HS-27A (cell line): ENCODE measurements at places on chromosomes 4 and X.
A peak's percentile ranks its signal among the peaks of the same experiment; 100 is the strongest.

- no peak for DNase-seq
Measured at GRCh38 chr4:94519019-94519418, 67.3 kb downstream of the PDLIM5 start.

- DNase-seq = no peak
Measured at GRCh38 chr4:127261476-127261875, 371.3 kb upstream of the INTU start.

GRCh38 chr4:173415885-173416653, 17.2 kb upstream of the SCRG1 start:
- DNase-seq = no peak

DNA sequence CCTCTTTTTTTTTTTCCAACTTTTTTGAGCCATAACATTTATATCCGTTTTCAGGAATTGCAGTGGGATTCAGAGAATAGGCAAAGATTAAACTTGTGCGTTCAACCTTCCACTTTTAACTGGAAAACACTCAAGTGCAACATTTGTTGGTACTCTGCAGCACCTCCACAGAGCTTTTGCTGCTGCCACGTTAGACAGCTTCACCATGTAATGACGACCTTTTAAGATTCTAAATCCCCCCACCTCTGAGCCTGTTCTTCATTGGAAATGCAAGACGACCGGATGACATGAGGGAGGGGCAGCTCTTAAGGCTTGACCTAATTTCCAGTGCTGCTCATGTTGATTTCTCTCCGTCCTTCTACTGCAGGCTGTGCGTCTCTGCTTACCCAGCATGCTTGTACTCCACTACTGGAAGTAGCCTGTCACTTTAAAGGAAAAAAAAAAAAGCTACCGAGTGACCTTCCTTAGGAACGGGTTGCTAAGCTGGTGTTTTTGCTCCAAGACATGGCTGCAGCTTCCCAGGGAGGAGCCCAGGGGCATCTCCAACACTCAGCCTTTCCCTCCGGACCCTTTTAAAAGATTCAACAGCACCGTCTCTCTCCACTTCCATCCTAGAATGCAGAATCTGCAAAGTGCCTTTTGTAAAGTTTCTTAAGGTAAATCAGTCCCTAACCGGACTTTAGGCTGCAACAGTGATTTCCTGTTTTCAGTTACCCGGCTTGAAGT, at the start of gene CC2D2A:
Gene CC2D2A (plus strand): TSS at position 481 of the 726 bp plus-strand sequence. CDS start 6,051 bp downstream, outside the sequence.
- no peak for DNase-seq

GRCh38 chr4:60013464-60014184, 1186.5 kb upstream of the ADGRL3 start:
- no peak for DNase-seq

DNA sequence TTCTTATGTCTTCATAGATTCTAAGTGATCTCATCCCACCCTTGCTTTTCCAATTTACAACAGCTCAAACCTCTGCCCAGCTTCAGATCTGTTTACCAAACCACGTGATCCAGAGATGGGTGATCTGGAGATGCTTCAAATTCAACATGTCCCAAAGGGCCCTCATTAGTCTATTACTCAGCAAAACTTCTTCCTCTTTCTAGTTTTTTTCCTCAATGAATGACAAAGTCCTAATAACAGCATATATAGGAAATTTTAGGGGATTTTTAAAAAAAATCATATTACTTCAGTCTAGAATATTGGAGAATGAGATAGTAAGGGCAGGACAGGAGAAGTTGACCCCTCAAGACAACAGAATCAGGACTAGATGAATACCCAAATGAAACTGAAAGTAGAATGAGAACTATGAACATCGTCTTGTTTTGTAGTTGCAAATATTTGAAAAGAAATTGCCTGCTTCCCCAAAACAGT, 127.1 kb downstream of the CFAP299 start:
- DNase-seq = no peak

- DNase-seq = peak; percentile 79
Measured at GRCh38 chr4:53702334-53703266, 111.3 kb upstream of the LNX1 start.

DNA sequence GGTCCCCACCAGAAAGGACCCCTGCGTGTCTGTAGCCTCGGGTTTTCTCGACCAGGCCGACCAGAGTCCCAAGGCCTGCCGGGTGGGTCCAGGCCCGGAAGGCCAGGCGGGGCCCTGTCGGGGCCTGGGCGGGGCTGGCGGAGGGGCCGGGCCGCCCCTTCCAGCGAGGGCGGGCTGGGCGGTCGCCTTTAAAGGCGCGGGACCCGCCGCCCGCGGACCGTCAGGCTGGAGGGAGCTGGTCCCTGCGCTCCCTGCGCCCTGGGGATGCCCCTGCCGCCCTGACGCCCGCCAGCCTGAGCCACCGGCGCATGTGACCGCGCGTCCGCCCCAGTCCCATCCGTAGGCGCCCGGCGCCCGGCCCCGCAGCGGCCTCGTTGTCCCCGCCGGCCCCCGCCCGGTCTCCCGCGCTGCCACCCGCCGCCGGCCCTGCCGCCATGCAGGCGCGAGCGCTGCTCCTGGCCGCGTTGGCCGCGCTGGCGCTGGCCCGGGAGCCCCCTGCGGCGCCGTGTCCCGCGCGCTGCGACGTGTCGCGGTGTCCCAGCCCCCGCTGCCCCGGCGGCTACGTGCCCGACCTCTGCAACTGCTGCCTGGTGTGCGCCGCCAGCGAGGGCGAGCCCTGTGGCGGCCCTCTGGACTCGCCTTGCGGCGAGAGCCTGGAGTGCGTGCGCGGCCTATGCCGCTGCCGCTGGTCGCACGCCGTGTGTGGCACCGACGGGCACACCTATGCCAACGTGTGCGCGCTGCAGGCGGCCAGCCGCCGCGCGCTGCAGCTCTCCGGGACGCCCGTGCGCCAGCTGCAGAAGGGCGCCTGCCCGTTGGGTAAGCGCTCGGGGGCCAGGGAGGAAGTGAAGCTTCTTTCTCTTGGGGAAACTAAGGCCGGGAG, at the start of gene HTRA3:
Gene HTRA3 (plus strand): TSS at position 220 of the 883 bp plus-strand sequence. CDS start 215 bp downstream, at position 435.
- DNase-seq = no peak

- no peak for DNase-seq
Measured at GRCh38 chr4:51894059-51894645, 51.2 kb downstream of the DCUN1D4 start.

DNA sequence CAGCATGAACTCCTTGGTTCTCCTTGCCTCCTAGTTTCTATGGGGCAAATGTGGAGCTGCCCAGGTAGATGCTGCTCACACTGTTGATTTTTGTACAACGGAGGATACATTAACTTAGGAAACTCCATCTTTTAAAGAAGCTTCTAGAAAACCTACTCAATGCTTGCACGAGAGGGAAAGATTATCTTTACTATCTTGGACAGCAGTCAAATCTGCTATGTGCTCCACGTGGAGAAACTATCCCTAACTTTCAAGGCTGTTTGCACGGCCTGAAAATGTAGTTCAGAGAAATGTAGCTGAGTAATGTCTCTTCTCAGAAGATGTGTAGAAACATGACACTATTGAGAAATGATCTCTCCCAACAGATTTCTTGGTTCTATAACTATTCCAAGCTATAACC, 1530.9 kb upstream of the PABPC4L start:
- no peak for DNase-seq

- DNase-seq = no peak
Measured at GRCh38 chr4:6649216-6649615, 8.7 kb downstream of the MRFAP1 start.

- DNase-seq = no peak
Measured at GRCh38 chr4:80192937-80193336, 4.4 kb upstream of the PRDM8 start.

DNA sequence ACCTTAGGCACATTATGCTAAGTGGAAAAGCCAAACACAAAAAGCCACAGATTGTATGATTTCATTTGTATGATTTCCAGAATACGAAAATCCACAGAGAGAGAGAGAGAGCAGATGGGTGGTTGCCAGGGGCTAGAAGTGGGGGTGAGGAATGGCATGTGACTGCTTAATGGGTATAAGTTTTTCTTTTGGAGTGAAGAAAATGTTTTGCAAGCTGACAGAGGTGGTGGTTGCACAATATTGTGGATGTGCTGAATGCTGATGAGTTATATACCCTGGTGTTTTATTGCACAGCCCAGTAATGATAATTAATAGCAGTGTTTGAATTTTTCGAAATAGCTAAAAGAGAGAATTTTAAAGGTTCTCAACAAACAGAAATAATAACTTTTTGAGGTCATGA, 386.1 kb upstream of the HS3ST1 start:
- no peak for DNase-seq

DNA sequence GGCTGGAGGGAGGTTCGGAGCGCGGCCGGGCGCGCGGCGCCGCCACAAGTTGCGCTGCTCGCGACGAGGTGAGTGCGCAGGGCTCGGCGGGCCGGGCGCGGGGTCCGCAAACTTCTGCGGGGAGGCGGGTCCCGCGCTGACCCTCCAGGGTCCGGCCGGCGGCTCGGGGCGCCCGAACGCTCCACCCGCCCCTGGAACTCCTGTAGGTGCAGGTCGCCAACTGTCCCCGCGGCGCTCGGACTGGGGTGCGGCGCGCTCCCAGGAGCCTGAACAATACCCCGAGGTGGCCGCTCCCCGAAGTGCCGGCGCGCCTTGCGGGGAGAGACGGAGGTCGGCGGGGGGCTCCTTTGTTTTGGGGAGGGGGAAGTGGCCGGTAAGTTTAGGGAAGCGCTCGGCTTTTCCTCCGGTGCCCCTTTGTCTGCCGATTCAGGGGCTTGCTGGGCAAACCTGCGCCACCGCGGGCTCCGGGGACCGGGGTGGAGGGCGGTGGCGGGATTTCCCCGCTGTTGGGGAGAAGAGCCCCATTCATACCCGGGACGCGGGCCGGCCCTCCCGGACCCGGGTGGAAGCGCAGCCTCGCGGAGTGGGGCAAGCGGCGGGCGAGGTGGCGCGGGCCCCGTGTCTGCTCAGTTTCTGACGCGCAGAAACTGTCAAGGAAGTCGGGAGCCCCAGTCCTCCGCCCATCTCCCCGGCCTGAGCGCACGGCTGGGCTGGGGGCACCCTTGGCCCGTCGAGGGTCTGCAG, 694 bp downstream of the TBL1X start:
- no peak for DNase-seq

DNA sequence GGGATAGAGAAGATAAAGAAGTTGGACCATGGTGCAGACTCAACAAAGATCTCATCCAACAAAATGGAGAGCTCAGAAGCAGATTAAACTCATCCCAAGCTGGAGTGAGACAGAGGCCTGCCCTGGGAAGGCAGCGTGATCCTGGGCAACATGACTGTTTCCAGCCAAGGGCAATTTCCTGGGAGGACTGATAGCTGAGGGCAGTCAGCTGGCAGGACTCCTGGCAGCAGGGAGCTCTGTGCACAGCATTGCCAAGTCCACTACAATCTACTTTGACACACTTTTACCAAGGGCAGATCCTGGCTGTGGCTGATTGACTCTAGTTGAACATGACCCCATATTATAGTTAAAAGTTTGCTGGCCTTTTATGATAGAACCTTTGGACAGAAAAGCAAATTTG, 357.3 kb upstream of the RASGEF1B start:
- no peak for DNase-seq

DNA sequence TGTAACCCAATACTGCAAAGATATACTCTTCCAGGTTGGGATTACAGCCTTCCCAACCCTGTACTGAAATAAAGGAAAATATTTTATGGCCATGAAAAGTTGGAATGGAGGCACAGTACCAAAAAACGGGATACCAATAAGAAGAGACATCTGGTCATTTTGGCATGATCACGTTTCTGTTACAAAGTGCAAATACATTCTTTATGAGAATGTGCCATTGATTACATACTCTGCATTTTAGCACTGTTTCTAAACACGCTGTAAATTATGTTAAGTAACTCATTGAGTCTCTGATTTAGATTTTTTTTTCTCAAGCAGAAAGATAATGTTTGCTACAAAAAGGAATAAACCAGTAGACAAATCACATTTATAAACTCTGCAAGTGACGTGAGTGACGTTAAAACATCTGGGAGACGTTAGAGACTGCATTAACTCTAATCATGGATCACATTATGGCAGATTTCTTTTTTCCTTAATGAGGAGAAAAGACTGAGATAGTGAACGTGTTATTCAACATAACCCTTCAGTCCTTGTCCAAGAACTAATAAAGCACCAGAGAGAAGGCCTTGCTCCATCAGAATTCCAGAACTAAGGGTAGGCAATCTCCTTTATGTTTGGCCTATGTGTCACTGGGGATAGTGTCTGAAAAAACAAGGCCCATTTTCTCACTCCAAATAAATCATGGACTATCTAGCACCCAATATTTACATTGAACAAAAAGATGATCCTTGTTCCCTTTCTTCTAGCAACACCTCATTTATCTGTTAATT, 31.0 kb downstream of the UNC5C start:
- no peak for DNase-seq

- no peak for DNase-seq
Measured at GRCh38 chrX:115332832-115333231, 43.3 kb downstream of the LUZP4 start.

DNA sequence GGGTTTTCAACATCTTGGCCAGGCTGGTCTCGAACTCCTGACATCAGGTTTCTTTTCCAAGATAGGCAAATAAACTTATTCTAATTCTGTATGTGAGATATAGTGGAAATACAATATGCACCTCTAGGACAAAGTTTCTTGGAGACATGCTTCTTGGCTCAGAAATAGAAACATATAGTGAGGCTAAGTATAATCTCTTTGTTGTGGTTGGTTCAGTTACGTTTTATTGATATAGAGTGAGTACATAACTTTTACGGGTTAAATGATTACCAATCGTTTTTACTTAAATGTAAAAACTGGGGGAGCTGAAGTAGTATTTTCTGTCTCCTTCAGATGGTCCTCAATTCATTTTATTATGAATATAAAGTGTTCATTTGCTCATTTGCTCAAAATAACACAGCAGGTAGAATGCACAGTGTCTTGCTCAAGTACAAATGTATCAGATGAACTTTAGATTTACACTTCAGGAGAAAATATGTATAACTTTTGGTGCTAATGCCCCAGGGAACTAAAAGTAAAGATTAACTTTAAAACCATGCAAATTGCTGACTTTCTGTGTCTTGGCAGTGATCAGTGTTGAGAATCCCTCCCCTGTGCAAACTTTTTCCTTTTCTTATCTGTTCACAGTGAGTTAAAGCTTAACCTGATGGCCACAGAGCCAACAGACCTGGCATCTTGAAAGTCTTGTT, 77.6 kb downstream of the AFF1 start:
- no peak for DNase-seq

DNA sequence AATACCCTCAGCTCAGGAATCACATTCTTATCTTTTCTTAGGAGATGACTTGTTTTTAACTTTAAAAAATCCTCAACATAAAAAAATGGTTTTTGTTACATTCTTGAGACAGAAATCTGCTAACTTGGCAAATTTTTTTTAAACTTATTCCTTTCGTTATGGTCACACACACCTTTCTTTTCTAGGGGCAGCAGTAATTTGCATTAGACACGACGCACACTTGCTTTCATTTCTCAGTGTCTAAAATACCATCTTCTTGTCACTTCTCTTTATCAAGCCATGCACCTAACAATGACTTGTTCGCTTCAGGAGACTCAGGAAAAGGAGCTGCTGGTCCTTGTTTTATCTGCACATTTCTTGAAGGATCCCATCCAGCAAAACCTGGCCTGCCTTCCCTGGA, 112.6 kb upstream of the TBL1X start:
- DNase-seq = no peak

DNA sequence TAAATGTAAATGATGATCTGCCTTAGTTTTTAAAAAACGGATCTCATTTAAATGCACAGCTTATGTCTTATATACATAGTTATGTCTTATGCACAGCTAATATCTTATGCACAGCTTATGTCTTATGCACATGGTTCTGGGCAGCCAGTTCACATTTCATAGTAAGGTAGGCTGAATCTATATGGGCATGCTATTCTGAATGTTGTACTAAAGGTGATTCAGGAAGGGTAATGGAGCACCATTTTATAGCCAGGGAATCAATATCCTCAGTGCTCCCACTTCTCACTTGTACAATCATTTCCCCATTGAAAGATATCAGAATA, 77.9 kb upstream of the MID1 start:
- DNase-seq = no peak
